ENCODE measurements at places on chromosomes 5 and 9.

DNA sequence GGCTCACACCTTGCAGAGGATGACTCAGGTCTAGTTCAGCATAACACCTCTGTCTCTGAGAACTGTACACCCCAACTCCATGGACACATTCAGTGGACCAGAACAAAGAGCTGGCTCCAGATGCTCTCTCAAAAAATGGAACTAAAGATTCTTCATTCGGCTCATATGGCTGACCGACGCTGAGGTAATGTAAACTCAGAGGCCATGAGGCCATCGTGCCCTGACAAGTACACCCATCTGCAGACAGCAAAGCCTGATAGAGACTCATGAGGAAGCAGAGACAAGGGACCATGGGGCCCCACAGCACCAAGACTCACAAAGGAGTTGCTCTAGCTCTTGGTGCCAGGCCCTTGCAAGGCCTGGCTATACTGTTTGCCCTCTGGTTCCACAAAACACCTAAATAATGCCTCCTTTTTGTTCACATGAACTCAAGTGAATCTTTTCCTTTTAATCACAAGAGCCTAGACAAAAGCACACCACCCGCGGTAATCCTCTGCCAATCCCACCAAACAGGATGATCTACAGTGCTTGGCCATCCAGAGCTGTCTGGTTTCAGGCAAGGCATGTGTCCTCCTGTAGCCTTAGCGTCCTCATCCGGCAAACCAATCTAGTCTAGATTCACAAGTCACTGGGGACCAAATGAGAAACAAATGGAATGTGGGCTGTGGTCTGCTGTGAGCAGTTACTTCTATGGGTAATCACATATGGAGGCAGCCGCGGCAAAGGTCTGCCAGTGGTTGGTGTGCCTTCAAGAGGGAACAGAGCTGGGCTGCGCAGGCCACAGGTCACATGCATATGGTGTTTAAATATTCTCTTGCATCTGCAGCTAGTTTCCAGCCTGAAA lies 22.7 kb downstream of the MED27 start:
- DNase-seq, result no peak

GRCh38 chr5:98638701-98639100 lies 134.8 kb upstream of the RGMB start:
- no peak for DNase-seq

DNA sequence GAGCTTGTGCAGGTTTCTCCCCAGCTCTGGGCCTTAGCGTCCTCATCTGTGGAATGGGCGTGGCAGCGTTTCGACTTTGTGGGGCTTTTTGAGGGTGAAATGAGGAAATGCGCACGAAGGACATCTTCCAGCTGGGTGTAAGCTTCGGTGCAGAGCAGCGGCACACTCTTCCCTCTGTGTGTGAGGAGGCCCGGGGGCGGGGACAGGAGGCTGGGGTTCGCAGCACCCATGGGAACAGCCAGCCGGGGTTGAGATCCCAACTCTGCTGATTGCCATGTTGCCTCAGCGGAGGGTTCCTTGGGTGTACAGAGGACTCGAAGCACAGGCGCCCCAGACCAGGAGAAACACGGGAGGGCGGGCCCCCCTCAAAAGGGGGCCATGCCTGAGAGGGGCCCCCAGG lies 265.6 kb downstream of the NSG2 start:
- no peak for DNase-seq

DNA sequence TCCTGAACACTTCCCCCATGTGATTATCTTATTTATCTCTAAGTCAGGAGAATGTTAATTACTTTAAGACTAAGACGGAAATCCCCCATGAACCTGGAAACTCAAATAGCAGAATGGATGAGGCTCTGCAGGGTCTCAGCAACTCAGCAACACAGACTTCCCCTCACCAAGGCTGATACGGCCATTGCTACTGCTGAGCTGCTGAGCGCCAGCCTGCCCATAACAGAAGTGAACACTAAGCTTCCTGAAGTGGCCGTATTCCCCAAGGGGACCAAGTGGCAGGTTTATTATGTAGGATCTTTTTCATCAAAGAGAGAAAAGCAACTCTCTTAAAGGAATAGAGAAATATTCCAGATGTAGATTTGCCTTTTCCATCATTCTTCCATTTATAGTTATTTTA lies 311.1 kb downstream of the RFX3 start:
- no peak for DNase-seq

GRCh38 chr5:169251333-169252084 lies 49.4 kb downstream of the SLIT3 start:
- no peak for DNase-seq

DNA sequence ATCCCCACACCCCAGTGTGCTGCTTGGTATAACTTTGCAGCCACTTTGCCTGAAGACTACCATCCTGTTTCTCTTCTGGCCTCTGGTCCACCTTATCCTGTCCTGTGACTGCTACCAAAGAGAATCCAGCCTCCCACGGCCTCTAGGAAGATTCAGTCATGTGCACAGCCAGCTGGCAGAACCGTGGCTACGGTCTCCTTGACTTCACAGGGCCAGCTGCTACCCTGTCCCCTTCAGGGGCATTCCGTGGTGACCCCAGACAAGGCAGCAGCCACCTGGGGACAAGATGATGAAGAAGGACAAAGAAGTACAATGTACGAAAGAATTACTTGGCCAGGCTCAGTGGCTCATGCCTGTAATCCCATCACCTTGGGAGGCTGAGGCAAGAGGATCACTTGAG lies 98.6 kb downstream of the PDE6A start:
- no peak for DNase-seq
